Fibroblast of mammary gland (primary cell): ENCODE measurements at places on chromosomes 2 and 18.

DNA sequence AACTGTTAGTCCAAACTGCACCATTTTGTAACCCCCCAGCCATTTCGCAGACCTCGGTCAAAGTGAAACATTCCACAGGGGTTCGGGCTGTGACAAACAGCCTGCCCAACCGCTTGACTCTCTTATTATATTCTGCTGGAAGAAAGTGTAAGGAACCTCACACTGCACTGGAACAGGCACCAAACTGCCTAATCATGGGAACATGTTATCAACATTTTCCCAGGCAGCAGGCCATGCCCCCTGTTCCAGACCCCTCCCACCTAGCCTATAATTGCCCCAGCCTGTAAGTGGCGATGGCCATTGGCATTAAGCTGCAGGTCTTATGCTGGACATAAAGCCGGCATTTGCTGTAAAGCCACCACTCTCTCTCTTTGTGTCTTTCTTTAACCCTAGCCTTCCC lies 16.9 kb downstream of the LYG2 start:
- no peak for DNase-seq

DNA sequence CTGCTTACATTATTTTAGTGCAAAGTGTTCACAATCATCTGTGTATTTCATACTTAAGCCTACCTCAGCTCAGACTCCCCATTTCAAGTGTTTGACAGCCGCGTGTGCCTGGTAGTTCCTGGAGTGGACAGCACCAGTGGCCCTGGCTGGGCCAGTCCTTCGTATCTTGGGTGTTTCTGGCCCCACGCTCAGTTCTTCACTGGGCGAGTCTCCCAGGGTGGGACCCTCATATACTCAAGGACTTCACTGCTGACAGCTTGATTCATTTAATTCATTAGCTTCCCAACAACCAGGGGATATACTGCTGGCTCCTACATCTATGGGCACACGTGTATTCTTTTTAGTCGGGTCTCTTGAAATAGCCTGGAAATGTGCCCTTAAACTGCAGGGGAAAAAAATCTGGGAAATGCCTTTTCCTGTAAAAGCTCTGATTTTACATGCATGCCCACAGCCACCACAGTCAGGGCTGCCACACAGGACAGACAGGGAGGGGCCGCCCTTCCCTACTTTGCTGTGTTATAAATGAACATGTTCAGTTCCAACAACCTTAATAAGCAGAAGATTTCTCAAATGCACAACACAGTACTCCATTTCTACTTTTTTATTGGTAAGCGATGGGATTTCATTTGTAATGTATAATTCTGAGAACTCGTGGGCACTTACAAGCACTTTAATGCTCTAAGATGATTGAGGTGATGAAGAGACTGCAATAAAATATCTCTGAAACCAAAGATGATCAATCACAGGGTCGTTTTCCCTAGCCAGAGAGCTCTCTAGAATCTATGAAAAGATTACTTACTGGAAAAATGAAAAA lies 205.5 kb upstream of the REV1 start:
- no peak for DNase-seq

- DNase-seq = no peak
Observed at GRCh38 chr2:99634234-99634633, 144.4 kb upstream of the REV1 start.

DNA sequence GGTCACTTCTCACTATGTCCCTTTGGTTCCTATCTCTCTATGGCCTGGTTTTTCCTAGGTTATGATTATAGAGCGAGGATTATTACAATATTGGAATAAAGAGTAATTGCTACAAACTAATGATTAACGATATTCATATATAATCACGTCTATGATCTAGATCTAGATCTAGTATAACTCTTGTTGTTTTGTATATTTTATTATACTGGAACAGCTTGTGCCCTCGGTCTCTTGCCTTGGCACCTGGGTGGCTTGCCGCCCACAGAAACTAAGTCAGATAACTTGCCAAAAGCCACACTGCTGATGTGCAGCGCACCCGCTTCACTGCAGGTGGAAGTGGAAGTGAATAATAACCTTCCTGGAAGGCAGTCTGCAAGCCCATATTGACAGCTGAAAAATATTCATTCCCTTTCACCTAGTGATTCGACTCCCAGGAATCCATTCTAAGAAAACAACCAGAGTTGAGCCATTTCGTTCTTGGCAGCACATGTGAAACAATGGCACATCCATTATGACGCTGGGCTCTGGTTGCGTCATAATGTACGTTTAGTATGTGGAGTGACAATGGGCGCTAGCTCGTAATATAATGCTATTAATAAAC lies 725 bp upstream of the ANKRD53 start:
- peak; percentile 98 for DNase-seq

- DNase-seq = no peak
Observed at GRCh38 chr2:144159240-144159639, 360.7 kb downstream of the ZEB2 start.

- no peak for DNase-seq
Observed at GRCh38 chr2:192288295-192288694, 93.6 kb upstream of the TMEFF2 start.

- DNase-seq = no peak
Observed at GRCh38 chr2:73334620-73335019, 41.3 kb upstream of the EGR4 start.

GRCh38 chr2:44579837-44580230 lies 218.1 kb downstream of the CAMKMT start:
- DNase-seq = no peak

DNA sequence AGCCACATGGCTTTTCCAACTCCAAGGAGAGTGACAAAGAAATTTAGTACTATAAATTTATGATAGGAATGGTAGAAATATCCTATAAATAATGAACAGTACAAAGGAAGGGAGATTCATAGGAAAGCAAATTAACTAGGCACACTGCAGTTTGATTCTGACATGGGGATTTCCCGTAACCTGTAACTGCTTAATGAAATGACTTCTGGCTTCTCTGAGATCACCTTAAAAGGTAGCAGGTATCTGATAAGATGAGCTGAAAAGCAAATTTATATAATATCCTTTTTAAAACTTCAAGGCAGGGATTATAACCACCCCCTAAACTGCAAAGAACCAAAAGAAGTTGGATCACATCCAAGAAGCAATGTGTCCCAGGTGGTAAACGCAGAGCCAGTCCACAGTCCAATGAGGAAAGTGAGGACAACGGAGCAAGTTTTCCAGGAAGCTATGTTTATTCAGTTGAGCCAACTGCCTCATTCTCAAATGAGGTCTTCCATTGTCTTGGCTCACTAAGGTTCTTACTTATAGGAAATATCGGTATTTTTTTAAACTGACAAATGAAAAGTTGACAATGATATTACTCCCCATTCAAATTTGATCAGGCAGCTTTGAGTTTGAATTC lies 43.0 kb downstream of the WIPF1 start:
- DNase-seq = no peak

- DNase-seq = no peak
Observed at GRCh38 chr2:36528766-36529392, 69.1 kb downstream of the FEZ2 start.

DNA sequence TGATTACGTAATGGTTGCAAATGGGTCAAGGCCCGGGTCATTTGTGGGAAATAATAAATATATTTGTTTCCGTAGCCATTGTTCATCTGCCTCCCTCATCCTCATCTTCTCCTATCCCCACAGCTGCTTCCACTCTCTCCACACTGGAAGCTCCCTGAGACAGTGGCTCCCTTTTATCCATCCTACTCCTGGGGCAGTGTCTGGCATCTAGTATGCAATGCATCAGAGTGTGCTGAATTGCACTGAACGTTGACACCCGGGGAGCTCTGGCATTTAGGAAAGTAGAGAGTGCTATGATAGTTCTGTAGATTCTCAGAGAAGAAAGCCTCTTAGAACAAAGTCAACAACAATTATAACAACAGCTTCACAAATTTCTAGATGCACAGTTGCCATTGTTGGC lies 45.5 kb upstream of the NAB1 start:
- DNase-seq = no peak

DNA sequence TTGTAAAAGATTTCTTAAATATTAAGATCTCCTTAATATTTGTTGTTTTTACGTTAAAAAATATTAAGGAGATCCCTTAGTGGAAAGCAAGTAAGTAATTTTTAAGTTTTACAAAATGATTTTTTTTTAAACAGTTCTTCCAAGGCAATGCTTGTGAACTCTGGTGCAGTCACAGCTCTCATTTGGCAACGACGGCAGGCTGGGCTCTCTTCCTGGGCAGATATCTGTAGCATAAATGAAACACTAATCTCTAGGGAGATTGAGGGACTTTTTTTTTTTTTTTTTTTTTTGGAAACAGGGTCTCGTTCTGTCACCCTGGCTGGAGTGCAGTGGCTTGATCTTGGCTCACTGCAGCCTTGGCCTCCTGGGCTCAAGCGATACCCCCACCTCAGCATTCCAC lies 38.5 kb downstream of the GORASP2 start:
- no peak for DNase-seq

DNA sequence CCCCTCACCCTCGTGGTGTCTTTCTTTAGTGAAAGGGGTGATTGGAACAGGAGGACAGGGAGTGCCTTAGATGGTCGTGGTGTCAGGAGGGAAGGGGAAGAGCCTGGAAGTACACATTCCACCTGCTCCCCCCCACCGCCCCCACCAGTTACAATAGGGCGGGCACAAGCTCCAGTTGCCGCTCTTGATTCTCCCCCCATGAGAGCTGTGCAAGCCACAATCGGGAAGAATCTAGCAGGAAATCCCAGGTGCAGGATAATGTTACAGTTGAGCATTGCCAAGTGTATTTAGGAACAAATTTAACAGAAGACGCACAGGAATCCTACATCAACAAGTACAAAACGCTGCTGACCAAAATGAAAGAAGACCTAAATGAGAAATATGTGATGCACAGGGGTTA lies 73.6 kb downstream of the ASAP2 start:
- no peak for DNase-seq
